ENCODE measurements at places on chromosomes 7 and 10.
A peak's percentile ranks its signal among the peaks of the same experiment; 100 is the strongest.

DNA sequence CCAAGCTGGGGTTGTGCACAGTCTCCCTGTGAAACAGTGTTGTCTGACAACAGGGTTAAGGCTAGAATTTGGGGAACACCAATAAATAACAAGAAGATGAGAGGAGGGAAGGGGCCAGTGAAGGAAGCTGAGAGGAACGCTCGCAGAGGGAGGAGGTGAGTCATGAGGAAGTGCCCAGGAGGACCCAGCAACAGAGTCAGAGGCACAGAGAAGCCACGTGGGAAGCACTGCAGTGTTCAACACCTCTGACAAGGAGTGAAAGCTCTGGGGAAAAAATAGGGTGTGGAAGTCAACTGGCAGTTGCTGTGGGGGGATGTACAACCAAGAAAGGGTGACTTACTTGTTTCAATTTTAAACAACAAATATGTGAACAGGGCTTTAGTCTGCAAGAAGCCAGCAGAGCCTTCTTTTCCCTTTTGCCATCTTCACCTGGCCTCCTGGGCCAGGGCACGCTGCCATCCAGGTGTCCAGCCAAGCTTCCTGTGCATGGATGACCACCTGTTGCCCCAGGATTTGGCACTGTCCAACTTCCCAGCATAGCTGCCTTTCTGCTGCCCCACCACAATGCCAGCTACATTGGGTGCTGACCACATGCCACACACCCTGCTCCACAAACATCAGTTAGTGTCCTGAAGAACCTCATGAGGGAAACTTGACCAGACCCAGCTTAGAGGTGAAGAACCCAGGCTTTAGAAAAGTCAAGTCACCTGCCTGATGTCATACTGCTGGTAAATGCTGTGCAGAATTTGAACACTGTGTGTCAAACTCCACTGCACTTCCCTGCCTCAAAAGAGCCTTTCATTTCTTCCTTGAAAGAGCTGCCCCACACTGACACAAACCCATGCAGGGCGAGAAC is 69.6 kb downstream of the ATXN7L1 start:
- DNase-seq: no peak

- no peak for DNase-seq
These were observed 21.9 kb downstream of the MNX1 start for GRCh38 chr7:156988343-156989185.

DNA sequence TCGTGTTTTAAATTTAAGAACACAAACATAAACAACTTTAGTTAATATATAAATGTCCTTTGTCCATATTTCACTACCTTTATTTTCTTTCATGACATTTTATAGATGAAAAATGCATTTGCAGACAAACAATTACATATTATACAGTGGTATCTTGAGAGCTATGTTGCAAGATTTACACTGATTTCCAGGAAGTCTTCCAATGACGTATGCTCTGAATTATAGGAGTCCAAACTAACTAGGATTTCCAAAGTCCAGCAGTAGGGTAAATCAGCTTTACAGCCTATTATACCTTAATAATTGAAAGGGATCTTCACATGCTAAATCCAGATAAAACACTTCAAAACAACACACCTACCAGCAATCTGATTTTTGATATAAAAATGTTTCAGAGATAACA is 69.4 kb downstream of the HYCC1 start:
- no peak for DNase-seq

GRCh38 chr7:97130417-97131139 is 13.1 kb downstream of the SDHAF3 start:
- DNase-seq: no peak

GRCh38 chr7:128059143-128059988 is 28.1 kb upstream of the LRRC4 start:
- no peak for DNase-seq

- DNase-seq: no peak
These were observed 321.7 kb upstream of the LRGUK start for GRCh38 chr7:133805426-133805825.

- DNase-seq: no peak
These were observed 1.8 kb downstream of the HNRNPF start for GRCh38 chr10:43407148-43407575.

DNA sequence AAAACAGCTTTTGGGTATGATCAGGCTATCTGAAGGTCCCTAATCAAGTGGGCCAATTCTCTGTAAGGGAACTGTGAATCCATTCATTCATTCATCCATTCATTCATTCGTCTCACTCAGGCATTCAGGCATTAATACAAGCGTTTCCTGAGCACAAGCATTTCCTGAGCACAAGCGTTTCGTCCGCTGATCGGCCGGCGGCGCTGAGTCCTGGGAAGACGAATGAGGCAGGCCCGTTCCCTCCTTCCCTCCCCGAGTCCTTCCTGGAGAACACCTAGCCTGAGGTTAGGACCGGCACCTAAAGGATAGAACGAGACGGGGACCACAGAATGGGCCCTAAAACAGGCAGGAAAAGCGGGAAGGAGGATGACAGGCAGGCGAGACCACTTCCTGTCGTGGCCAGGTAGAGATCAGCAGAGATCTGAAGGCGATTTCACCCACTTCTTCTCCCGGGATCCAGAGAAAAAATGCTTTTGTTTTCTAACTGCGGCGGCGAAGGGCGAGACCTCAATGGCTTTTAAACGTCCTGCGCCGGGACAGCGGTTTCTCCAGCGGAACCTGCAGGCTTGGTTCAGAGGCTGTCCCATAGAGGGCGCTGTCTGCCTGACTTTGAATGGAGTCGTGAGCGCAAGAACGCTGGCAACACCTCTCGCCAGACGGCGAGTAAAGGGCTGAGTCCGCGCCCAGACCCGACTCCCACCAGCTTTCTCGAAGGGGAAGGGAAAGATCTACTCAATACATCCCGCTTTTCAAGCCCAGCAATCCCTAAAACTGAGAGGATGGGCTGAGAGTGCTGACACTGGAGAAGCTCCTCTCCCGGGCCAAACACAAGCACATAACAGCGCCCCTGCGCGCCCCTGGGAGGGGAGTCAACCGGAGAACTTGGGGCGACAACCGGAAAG is 2.9 kb upstream of the HMX3 start:
- DNase-seq: peak; percentile 34

- no peak for DNase-seq
These were observed 65.7 kb upstream of the FERD3L start for GRCh38 chr7:19210893-19211413.

- DNase-seq: peak; percentile 66
These were observed 250.9 kb downstream of the TWIST1 start for GRCh38 chr7:18866359-18867036.

GRCh38 chr10:103490986-103491314 is 2.6 kb upstream of the NEURL1 start:
- DNase-seq: no peak

DNA sequence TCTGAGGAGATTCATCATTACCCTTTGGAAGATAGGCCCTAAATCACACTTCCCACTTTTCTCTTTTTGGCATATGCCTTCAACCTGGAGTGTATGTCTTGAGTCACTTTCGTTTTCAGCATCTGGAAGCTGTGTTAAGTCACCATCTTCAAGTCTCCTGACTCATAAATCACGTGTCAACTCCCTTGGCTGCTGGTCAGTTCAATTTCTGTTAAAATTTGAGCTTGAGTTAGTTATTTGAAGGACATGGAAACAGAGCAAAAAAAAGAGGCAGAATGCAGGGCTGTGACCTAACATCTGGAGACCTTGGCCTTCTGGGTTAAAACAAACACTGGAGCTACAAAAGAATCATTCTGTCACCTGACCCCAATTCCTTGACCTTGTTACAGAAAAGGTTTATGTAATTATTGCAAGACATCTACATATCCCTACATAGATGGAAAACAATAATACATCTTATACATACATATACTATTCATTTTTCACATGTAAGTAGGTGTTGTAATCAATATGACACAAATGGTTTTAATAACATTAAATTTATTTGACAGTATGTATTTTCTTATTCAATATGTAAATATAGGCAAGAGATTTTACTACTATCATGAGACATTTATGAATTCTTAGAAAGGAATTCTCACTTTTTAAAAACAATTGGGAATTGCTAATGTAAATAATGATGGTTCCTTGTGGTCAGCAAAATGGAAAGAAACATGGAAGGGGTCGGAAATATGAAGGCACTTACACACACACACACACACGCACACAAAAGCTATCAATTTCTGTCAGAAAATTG is 169.7 kb upstream of the PHYHIPL start:
- DNase-seq: no peak

- no peak for DNase-seq
These were observed 870.2 kb downstream of the TYW1 start for GRCh38 chr7:67866812-67867211.

DNA sequence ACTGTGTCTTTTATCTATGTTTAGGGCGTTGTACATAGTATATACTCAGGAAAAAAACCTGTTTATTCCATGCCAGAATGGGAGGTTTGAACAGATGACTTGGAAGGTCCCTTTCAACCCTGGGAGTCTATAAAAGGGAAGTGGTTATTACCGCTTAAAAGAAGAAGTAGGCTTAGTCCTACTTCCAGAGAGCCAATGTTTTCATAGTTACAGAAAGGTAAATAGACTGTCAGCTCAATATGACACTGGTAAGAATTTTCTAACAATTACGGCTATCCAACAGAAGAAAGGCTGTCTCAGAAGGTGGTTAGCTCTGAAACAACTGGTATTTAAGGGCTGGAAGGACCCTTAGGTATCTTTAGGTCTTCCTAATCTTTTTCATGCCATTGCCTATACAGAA is 1.1 kb upstream of the TFAM start:
- DNase-seq: no peak

DNA sequence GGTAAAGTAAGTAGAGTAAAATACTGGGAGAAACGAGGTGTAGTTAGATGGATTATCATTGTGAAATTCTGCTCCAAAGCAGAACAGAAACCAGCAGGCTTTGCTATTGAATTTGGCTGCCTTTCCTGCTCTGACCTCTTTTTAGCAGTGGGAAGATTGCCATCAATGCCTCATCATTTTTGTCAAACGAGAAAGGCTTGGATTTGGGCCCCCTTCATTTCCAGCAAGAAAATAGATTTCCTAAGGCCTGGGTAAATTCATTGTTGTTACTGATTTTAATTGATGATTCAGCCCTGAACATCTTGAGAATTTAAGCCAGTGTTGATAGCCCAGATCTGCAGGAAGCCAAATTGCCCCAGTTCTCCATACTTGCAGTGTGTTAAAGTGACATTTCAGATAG is 35.2 kb upstream of the ASAH2 start:
- no peak for DNase-seq

DNA sequence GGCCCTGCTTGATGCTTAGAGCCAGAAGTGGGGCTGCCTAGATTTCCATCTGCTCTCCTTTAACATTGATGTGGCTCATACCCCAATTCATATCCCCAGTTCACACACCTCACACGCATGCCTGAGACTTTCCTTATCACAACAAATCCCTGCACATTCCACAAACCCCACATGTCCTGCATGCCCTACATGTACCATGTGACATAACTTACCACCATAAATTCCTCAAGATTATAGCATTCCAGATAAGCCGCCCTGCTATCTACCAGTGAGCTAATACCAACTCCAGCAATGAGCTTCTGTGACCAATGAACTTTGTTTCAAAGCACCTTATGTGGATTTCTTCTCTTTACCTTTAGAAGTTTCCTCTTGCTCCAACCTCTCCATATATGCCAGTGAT is 104.7 kb upstream of the RAB11FIP2 start:
- DNase-seq: no peak

DNA sequence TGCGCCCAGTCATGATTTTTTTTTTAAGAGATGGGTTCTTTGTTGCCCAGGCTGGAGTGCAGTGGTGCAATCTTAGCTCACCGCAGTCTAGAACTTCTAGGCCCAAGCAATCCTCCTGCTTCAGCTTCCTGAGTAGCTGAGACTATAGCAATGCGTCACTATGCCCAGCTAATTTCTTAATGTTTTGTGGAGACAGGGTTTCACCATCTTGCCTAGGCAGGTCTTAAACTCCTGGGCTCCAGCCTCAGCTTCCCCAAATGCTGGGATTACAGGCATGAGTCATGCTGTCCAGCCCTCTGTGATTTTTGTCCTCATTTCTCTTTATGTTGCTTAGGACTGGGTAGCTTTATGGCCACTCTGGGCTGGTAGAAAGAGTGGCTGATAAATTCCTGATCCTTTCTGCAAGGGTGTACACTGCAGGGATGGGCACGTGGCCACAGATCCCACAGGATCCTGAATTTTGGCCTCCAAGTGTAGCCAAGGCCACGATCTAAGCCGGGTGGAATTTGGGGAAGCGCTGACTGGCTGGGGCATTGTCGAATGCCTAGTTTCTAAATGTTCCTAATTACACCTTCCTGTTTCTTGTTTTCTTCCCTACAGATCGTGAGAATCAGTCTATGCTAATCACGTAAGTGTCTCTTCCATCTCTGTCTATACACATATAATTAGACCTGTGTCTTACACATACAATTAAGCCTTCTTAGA is 24.1 kb upstream of the MYH16 start:
- DNase-seq: no peak

DNA sequence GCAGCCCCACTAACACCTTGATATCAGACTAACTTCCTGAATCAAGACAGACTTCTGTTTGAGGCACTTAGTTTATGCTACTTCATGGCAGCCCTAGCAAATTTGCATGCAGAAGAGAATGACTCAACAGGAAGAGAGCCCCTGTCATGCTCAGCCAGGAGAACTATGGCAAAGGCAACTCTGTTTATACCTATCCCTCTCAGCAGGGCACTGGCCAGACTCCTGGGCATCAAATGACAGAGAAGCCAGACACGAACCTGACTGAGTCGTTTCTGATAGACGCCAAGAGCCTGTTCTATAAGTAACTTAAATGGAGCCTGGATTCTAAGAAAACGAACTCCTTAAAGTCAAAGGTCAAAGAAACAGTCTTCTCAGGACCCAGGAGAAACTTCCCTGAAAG is 50.9 kb upstream of the UNC5B start:
- DNase-seq: no peak

GRCh38 chr10:819326-819725 is 112.2 kb downstream of the LARP4B start:
- DNase-seq: no peak

DNA sequence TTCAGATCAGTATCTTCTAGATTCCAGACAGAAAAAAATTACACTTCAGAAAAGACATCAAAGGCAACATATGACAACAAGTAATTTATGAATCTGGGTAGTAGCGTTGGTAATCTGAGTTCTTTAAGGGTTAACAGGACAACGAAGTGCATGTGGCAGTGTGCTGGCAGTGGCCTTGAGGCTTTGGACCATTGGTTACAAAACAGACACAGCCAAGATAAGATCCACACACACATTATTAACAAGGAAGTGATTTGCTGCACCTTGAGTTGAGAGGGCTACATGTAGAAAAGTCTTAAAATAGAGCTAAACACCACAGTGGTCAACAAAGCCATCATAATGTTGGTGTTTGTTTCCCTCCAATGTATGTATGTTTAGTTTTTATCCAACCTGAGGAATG is 40.6 kb downstream of the AKR1D1 start:
- no peak for DNase-seq

DNA sequence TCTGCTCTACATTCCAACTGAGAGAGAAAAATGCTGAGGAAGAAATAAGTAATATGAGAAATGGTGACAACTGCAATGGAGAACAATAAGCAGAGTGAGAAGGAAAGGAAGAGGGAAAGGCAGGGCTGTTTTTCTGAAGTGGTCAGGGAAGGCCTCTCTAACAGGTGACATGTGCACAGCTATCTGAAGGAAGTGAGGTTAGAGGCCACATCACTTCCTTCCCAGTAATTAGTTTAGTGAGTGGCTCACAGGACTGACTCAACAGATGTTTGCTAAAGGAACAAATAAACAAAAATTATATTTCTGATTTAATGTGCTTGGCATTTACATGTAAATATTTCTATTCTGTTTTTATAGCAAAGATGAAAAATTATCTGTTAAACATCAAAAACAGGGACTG is 77.9 kb downstream of the ARHGAP21 start:
- no peak for DNase-seq

GRCh38 chr10:86936661-86937501 is 20.5 kb downstream of the MMRN2 start:
- no peak for DNase-seq

Data from T1000 (cell line).